ENCODE measurements at places on chromosomes 3 and 15.

DNA sequence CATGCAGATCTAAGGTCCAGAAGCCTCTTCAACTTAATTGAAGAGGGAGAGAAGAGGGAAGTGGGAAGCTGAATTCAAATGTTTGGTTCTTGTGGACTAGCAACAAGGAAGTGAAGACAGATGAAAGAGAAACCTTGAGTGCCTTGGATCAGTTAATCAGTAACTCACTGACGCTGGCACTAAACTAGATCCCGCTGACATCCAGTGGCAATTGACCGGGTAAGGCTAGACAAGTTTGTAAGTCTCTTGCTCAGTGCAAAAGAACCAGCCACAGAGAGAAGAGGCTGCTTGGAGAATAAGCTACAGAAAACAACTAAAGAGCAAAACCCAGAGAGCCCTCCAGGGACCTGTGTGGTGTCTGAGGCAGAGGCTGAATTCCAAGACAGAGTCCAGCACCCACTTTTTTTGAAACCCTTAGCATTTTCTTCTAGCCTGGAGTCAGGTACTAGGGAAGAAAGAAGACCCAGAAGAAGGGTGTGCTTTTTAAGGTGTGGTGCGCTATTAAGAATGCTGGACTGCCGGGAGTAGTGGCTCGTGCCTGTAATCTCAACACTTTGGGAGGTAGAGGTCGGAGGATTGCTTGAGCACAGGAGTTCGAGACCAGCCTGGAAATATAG lies 6.9 kb downstream of the PLCH1 start:
- DNase-seq, result no peak

GRCh38 chr3:160447544-160447943 lies 2.0 kb downstream of the TRIM59 start:
- DNase-seq, result no peak

GRCh38 chr3:195048059-195048905 lies 222.7 kb downstream of the XXYLT1 start:
- DNase-seq, result no peak

DNA sequence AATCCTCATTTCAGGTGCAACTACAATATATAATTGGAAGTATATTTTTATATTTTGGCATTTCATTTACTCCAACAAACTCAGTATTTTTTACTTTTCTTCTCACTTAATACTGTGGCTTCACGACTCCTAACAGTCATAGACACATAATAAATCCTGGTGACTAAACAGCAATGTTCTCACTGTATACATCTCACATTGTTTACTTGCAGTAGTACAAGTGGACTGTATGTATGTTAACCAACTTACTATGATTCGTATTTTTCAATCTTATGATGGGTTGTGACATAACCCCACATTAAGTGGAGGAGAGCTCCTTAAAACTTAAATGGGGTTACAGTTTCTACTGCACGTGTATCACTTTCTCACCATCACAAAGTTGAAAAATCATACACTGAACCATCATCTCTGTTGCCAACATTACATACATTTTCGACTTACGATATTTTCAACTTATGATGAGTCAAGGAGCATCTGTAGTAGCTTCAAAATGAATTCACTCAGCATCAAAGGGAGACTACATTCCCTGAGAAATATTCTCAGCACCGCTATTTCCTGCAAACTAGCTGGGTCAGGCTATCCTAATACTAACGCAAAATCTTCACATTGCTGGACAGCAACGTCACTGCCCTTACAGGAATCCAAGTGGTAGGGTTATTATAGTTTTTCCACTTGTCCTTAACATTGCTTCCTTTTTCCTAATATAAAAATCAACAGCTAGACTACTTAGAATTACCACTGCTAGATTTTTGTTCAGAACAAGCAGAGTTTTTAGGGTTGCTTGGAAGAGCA lies 7.3 kb downstream of the ADAM10 start:
- no peak for DNase-seq

DNA sequence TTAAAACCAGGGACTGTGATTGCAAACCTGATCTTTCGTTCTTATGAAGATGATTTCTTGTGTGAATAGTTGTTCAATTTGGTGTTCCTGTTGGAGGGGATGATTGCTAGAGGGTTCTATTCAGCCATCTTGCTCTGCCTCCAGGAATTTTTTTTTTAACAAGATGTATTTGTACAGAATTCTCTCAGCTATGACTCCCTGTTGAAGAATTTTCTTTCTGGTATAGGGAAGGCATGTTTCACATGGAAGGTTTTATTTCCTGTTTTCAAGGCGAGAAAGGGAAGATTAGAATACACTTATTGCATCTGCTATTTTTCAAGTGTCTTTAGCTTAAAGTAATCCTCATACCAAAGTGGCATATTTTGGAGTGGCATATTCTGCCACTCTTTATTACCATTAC lies 5.6 kb upstream of the LRRC34 start:
- no peak for DNase-seq

GRCh38 chr15:76057332-76058000 lies 2.3 kb upstream of the TMEM266 start:
- no peak for DNase-seq

GRCh38 chr15:86751116-86751515 lies 671.4 kb downstream of the AGBL1 start:
- no peak for DNase-seq

DNA sequence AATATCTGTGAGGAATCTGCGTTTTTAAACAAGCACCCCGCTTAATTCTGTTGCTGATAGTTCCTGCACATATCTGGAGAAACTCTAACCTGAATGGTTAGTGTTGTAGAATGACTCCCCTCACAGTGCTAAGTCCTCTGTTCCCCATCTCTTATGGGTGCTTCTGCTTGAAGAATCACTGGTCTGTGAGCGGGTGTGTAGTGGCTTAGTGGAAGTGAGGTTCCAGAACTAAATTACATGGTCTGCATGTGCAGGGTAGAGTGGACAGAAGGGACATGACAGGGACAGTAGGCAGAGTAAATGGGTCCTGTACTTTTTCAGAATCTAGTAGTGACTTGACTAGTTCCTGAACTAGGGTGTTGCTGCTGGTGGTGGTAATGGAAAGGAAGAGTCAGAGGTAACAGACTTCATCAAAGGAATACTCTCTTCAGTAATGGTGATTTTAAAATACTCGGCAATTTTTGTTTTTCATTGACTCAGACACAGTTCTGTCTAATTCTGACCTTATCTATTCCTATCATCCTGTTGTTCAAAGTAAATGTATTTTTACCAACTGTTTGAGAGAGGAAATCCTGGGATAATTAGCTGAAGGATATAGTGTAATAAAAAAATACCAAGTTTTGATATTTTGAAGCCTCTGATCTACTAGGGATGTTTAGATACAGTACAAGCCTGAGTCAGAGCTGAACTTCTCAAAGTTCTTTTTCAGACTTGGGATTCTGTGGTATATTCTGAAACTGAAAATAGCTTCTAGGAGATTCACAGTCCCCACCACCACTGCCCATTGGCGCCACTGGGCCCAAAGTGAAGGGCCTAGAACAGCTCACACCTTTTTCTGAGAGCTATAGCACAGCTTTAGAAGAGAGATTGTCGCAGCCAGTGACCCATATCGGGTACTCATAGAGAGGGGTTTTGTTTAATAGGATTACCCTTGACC lies 55.5 kb downstream of the FNDC3B start:
- DNase-seq, result no peak

GRCh38 chr15:90221246-90221900 lies 12.4 kb downstream of the CIB1 start:
- no peak for DNase-seq

DNA sequence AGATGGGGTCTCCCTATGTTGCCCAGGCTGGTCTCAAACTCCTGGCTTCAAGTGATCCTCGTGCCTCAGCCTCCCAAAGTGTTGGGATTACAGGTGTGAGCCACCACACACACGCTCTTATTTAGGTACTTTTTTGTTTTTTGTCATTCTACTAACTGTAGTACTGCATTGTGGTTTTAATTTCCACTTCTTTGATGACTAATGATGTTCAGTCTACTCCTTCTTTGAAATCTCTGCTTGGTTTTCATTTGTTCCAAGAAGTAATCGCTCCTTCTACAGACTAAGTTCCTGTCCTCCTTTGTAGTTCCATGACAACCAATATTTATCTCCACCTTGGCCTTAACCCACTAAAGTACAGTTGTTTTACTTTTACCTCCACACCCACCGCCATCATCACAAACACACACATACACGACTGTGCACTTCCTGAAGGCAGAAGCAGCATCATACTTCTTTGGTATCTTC lies 529 bp upstream of the DLEC1 start:
- DNase-seq, result no peak

- no peak for DNase-seq
Observed at GRCh38 chr3:124745756-124746155, 15.5 kb downstream of the UMPS start.

- DNase-seq, result no peak
Observed at GRCh38 chr15:88908697-88909621, 4.2 kb downstream of the MFGE8 start.

DNA sequence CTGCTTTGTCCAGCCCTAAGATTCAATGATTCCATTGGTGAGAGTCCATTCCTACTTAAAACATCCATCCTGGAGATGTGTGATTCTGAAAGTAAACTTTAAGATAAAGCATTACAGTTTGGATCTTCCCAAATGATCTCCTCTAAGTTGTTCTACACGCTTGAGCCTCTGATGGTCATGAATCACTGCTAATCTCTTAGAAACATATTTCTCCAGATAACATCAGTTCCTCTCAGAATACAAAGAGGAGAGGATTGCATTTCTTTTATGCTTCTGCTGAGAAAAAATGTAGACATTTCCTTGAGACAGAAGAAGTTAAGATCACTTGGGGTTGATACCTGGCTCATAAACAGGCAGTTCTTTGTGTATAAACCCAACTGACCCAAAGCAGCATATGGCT lies 281.2 kb upstream of the DPH6 start:
- no peak for DNase-seq

DNA sequence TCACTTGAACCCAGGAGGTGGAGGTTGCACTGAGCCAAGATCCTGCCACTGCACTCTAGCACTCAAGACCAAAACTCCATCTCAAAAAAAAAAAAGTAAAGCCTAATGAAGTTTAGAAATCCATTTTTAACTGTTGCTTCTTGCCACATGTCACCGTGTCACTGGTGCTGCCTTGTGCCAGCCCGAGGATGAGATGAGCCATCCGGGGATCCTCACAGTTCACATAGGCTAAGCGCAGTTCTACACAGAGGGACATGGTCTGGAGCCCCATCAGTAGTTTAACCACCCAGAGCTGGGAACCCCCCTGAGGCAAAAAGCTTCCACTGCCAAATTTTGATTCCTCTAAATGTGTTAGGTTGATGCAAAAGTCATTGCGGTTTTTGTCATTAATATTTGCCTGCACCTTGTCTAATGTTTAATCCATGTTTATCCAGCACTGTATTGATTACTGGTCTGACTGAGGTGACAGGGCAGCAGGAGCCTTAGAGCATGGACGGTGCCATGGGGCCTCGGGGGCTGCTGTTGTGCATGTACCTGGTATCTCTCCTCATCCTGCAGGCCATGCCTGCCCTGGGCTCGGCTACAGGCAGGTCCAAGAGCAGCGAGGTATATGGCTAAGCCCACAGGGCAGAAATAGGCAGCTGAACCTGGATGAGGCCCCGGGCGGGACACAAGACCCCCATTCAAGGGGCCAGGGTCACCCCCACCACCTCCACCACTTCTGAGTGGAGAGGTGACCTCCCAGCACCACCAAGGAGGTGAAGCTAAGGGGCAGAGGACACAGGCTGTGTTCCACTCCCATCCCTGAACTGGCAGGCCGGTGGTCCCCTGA lies at the start of gene ITIH1:
Gene ITIH1 (plus strand): TSS at position 473 of the 832 bp plus-strand sequence. CDS start 17 bp downstream, at position 490.
- no peak for DNase-seq

DNA sequence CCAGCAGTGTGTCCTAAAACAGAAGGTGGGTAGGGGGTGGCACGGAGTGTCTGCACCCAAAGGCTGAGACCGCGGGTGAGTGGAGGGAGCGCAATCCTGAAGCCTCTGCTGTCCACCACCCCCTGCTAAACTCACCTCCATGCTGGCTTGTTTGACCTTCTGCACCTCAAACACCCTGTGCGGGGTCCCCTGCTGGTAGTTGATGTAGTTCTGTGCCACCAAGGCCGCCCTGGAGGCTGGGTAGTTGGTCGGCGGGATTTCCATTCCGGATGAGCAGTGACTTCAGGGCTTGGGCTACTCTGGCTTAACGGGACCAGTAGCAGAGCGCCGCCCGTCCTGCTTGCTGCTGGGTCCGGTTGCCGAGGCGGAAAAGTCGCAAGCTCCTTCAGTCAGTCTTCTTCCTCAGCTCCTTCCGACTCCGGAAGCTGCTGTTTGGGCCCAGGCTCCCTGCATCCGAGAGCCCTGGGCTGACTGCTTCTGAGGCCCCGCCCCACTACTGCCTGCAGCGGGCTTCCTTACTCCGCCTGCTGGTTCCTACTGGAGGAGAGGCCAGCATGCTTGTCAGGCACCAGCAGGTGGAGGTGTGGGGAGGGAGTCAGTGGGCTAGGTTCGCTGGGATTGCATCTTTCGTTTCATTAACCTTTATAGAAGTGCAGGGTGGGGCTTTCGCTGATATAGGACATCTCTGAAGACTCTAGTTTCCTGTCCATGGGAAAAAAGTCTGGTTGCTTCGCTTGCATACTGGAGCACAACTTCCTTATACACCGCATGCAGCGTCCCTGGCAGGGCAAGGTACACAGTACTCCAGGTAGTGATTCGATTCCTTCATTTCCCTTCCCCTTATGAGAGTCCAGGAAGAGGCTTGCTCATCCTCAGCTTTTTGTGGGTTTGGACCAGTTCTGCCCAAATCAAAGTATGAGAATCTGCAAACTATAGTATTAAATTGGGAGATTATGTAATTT lies at the start of gene LXN:
Gene LXN (minus strand): TSS at position 434 of the 962 bp plus-strand sequence. CDS start 170 bp downstream, at position 264.
- peak; percentile 83 for DNase-seq

- no peak for DNase-seq
Observed at GRCh38 chr3:105140899-105141367, 225.8 kb upstream of the ALCAM start.

DNA sequence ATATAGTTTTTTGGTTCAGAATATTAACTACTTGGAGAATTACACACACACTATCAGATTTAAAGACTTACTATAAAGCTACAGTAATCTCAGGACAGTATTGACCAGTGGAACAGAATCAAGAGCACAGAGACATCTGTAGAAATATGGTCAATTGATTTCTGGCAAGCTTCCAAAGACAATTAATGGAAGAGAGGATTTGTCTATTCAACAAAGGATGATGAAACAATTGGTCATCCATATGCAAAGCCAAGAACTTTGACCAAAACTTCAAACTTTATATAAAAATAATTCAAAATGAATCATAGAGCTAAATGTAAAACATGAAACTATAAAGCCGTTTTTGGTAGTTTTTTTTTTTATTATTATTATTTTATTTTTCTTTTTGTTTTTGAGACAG lies 29.8 kb upstream of the MB21D2 start:
- DNase-seq, result no peak

DNA sequence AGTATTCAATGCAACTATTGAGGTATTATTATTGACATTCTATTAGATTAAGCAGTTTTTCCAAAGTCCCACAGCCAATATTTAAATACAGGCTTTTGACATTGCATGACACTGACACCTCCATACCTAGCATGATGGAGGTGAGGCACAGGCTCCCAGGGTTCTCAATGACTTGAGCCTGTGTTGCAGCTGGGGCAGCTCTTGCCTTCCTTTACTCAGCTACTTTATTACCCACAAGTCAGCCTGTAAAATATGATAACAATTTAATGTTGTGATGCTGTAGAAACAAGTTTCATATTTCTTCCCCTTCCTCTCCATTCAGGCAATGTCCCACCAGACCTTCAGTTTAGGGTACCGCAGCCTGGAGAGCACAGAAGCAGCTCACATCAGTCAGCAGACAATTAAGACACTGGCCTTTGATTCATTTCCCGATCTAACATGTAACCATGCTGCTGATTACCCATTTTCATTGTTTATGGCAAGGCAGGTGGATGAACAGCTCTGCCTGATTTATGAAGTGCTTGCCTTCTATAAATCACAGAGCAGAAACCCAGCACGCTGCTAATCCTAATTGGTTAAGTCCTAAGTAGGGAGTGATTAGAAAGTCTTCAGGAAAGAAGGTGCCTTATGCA lies 826.1 kb downstream of the AGBL1 start:
- DNase-seq, result no peak

GRCh38 chr15:40064231-40064894 lies 25.4 kb upstream of the SRP14 start:
- DNase-seq, result no peak

All from iPS DF 19.7 (cell line).